ENCODE measurements at places on chromosomes 1 and 21.

GRCh38 chr1:45116340-45116739 is 90.1 kb downstream of the ZSWIM5 start:
- DNase-seq = no peak

DNA sequence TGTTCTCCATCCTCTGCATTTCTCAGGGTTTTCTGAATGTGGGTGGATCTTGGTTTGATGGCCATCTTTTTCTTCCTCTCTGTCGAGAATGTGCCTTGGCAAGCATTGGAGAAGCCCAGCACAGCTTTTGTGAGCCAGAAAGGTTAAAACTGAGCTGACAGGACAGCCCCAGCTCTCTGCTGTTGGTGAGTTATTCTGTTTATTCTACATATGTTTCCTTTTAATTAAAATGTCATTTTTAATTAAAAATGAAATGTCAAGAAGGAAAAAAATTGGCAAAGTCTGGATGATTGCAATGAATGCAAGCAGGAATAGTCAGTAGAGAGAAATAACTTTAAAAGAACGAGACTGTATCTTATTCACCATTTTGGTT is 325.8 kb downstream of the PTBP2 start:
- DNase-seq = no peak

DNA sequence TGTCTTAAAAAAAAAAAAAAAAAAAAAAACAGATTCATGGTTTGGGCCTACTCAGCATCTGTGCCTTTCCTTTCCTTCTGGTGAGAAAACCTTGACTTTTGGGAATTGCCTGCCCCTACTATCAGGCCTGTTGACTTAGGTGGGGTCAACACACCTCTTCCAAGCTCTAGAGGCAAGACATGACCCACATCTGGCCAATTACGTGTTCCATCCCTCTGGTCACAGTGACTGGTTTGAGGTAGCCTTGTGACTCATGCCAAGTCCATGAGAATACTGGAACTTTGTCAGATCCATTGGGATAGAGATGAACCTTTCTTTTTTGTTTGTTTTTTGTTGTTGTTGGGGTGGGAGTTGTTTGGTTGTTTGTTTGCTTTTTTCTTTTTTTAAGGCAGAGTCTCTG is 37.3 kb upstream of the KHDRBS1 start:
- DNase-seq = no peak

DNA sequence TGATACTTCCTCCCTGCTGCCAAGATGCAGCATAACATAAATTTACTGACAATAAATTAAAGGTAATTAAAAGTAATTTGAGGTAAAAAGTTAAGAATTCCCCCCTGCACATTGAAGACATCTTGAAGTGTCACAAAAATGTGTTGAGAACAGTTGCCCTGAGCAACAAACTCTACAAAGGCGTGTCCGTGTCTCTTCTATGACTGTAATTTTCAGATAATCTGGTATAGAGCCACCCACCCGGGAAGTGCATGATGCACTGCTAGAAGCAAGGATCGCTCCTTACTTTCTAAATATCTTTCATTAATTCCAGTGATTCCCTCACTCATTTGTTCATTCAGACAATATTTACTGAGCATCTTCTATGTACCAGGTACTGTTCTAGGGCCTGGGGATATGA is 11.0 kb upstream of the CASQ1 start:
- no peak for DNase-seq

GRCh38 chr21:25501462-25501861 is 105.8 kb downstream of the MRPL39 start:
- no peak for DNase-seq

GRCh38 chr1:230916587-230917283 is 48.4 kb upstream of the C1orf198 start:
- no peak for DNase-seq

DNA sequence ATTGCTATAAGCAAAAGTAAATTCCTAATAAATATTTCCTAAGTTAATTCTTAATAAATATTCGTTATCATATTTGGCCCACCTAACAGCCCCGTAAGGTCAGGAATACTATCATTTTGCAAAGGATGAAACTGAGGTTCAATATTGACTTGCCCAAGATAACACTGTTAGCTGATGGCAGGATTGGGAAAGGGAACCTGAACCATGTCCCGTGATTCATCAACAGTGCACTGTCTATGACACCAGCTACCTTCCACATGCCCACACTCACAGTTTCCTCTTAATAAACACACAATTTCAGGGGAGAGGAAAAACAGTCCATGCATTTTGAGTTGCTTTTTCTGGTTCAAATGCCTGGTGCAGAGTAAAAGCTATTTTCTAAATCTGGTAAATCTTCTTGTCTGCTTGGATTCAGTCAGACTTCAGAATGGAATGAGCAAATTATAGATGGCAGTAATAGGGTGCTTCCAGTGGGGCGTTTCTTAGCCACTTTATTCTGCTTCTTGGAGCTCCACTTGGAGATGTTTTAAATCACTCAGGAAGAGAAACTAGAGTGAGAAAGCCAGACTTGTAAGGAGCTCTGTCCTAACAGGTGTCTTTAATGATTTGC is 354.6 kb downstream of the PDE4B start:
- DNase-seq = no peak

- DNase-seq = no peak
Measured at GRCh38 chr1:100627936-100628335, 90.0 kb downstream of the GPR88 start.

- DNase-seq = no peak
Measured at GRCh38 chr21:41874611-41875010, 4.5 kb downstream of the PRDM15 start.

DNA sequence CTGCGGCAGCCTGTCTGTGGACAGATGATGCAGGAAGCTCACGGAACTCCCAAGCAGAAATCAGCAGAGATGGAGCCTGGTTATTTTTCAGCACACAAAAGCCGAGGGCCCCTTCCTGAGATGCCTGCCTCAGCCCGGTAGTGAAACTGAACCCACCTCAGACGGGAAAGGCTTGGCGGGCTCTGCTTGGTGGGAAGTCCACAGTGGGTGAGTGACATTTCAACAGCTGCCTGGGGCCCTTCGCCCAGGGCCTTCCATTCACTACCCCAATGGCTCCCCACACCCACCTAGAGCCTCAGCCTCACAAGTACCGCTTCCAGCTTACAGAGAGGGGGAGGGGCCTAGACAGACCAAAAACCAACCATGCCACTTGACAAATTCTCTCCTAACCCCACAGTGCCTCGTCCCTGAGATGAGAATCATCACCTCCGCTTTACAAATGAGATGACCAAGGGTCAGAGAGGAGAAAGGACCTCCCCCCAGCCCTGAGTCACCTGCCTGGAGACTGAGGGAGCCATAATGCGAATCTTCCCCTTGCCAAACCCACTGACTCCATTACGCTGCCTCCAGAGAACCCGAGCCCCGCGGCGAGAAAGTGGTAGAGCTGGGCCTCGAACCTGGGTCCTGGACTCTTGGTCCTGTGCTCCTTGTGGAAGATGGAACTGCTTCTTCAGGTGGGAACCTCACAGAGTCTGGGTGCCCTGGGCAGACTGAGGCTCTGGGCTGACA is 3.4 kb upstream of the ECE1 start:
- DNase-seq = peak; percentile 58

GRCh38 chr1:169723763-169724162 is 10.1 kb downstream of the SELE start:
- DNase-seq = no peak

DNA sequence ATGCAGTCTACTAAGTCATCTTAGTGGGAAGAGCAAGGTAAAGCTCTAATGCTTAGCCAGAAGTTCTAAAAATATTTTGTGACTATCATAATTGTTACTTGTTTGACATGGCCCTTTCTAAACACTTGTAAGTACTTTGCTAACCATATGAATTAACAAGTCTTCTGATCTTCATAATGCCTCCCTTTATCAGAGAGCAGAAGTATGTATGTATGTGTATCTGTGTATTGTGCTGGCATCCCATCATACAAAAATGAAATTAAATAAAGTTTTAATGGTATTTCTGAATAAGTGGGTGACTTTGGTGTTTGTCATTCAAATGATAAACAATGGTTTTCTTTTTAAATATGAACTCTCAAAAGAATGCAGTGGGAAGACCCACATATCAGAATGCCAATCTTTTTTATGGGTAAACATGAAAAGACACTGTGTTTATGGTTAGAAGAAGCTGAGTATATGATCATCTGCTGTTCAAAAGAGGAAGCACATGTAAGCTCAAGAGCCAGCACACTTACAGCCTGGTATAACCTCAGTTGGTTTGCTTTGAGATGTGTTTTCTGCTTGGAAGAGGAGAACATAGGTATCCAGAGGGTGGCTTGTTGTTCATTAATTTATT is 159.6 kb downstream of the CLEC20A start:
- DNase-seq = no peak

- DNase-seq = no peak
Measured at GRCh38 chr1:115706587-115707425, 61.7 kb downstream of the CASQ2 start.

- DNase-seq = no peak
Measured at GRCh38 chr1:239250353-239251035, 135.9 kb upstream of the CHRM3 start.

- DNase-seq = no peak
Measured at GRCh38 chr1:238898856-238899255, 487.5 kb upstream of the CHRM3 start.

DNA sequence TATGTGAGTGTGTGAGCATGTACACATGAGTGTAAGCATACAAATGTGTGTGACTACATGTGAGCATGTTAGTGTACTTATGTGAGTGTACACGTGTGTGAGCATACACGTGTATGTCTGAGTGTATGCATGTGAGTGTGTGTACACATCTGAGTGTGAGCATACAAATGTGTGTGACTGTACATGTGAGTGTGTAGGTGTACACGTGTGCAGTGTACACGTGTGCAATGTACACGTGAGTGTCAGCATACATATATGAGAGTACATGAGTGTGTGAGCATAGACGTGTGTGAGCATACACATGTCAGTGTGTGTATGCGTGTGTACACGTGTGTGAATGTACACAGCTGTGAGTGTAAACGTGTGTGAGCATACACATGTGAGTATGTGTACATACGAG is 170.6 kb downstream of the HUNK start:
- DNase-seq = no peak

- DNase-seq = no peak
Measured at GRCh38 chr1:228751360-228752098, 16.2 kb downstream of the RHOU start.

GRCh38 chr1:24683713-24684162 is 40.6 kb downstream of the SRRM1 start:
- no peak for DNase-seq

- DNase-seq = no peak
Measured at GRCh38 chr21:15809818-15810217, 80.0 kb downstream of the USP25 start.

DNA sequence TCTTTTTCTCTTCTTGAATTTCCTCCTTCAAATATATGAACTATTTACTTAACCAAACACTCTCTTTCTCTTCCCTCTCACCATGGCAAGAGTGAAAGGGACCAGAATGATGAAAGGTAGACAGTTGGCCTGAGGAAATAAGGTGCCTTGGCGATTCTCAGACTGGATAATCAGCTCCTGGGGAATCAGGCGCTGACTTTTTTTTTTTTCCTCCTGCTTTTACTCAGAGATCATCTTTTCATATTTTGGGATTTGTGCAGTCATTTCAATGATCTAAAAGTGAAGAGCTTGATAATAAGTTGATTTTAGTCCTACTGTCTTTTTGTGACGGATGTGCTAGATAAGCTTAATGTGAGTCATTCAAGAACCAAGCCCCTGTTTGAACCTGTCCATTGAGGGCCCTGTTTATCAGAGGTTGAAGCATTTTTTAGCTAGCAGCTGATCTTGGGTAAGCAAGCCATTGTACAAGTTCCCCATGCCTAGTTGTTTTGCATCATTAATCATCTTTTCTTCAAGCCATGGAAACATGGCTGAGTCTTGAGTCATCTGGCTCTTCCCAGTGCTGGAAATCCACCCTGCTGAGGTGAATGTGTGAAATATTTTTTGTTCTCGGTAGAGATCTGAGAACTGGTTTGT is 40.8 kb downstream of the ITSN1 start:
- DNase-seq = no peak

GRCh38 chr1:14815175-14815877 is 216.8 kb downstream of the KAZN start:
- no peak for DNase-seq

GRCh38 chr1:184354719-184355118 is 32.1 kb upstream of the C1orf21 start:
- DNase-seq = no peak

- no peak for DNase-seq
Measured at GRCh38 chr21:19198801-19199200, 795.2 kb upstream of the TMPRSS15 start.

DNA sequence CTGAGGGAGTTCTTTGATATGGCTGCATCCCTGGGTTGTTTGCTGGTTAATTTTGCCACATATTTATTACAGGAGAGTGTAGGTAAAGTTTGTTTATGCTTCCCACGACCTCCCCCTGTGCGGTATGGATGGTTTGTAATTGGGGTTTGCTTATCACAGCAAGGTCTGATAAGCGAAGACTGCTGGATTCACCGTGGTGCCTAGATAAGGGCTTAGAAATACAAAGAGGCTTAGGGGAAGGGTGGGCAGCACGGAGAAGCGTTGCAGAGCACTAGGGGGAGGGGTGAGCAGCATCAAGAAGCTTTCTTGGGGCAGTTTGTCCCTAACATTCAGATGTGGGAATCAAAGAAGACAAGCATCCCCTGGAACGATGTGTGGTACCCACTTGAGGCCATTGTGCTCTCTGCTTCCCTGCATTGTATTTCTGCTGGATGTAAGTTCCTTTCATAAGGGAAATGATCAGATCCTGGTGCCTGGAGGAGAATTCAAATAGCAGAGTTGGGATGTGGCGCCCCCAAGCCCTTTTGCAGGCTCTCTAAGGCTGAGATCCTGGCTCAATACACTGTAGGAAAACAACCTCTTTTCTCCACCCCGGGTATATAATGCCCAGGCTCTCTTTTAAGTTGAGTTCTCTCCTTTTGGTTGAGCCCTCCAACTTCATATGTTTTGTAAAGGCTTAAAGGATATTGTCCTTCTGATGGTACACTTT is 598.1 kb upstream of the ADGRL4 start:
- DNase-seq = no peak

- no peak for DNase-seq
Measured at GRCh38 chr1:233463333-233463732, 135.8 kb downstream of the MAP3K21 start.

DNA sequence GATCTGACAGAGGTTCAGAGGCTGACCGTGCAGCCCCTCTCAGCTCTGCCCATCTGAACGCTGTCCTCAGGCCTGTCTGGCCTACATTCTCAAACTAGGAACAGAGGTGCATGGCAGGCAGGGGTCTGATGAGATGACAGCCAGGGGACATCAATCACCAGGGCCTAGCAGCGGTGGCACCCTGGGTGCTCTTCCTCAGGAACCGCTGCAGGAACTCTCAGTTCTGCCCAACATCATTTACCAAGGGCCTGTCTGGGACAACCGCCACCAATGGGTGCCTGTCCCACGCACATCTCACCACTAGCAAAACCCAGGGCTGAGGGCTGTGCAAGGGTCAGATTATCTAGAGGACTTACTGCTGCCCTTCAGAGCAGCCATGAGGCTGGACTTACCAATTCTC is 245.7 kb downstream of the TOMM20 start:
- no peak for DNase-seq

GRCh38 chr1:169779970-169780369 is 14.7 kb downstream of the METTL18 start:
- no peak for DNase-seq
